ENCODE measurements at places on chromosomes 5 and 9.

DNA sequence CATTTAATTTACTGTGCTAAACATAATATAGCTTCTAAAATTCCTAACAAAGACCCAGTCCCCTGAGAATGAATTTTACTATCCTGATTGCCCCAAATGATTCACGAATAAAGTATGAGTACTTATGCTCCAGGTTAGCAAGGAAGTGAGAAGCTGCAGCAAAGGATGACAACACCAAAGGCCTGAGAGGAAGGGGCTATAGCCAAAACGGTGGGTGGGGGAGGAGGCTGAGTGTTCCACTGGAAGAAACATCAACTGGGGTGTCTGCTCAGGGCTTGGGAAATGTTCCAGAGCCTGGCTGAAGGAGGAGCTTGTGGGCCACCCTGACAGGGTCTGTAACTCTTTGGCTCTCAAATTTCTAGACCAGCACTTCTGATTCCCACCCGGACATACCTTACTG is 157.3 kb downstream of the ADAMTS12 start:
- DNase-seq, result peak; percentile 12

DNA sequence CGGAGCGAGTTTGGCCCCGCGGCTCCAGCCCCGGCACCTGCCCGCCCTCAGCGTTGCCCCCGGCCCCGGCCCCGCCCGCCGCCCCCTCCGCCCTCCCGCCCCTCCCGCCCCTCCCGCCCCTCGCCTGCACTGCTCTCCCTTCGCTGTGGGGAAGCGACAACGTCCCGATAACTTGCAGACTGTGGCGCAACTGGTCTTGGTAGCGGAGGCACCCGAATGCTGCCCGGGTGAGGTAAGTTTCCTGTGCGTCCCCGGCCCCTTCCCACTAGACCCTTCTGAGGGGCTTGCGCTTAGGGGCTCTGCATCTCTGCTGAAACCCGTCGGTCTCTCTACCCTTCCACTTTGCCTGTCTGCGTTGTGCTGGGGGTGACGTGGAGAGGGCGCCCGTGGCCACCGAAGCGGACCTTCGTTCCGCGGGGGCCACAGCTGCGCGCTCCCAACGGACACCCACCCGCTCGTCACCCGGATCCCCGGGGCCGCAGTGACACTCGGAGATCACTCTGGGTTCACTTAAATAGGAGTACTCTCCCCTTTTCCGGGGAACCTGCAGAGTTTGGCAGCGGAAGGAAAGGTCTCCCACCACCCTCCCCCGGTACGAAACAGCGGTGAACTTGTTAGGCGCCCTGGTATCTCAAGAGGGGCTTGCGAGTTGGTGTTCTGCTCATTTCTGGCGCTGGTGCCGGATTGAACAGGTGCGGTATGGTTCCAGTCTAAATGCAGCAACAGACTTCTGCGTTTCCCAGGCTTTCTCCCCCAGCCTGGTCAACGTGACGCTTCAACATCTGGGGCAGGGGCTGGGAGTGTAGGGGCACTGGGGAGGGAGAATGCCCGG is 707 bp downstream of the PIP5K1B start:
- no peak for DNase-seq

DNA sequence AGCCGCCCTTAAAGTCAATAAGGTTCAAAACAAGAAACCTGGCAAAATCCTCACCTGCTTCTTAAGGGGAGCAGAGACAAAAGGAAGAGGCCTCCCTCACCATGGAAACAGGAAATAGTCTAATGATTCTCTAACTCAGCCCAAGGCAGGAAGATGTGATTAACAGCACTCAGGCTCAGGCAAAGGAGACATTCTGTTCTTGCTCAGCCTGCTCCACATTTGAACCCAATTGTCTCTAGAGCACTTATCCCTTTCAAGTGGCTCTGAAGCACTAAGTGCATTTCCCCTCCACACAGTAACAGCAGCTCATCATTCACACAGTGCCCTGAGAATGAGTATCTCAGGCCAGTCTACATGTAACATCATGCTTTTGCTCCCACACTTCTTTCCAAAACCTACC is 72.3 kb downstream of the NIPSNAP3B start:
- no peak for DNase-seq

GRCh38 chr9:136659861-136660784 is 2.6 kb upstream of the EGFL7 start:
- DNase-seq, result no peak

DNA sequence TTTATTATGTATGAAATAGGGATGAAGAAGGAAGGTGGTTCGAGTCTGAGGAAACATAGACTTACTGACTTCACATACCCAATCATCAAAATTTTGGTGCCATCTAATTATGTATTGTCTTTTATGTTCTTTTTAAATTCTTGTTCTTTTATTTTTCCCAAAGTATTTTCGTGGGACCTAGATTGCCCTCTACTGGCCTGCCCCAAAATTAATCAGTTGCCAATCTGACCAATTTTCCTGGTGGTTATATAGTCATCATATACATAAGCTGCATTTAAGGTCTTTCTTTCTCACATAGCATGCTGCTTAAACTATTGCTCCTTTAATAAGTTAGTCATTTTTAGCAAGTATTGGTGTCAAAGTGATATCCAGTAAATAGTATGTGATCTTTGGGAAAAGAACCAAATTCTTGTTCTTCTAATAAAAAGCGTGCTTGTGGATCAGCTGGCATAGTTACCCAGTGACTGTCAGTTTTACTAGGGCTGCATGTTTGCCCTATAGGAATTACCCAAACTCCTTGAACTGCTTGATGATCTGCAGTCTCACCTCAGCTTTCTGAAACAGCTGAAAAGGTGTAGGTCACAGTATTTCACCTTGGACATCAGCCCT is 223.5 kb downstream of the SH3GL2 start:
- no peak for DNase-seq

- no peak for DNase-seq
Measured at GRCh38 chr9:101711330-101711941, 27.0 kb downstream of the GRIN3A start.

DNA sequence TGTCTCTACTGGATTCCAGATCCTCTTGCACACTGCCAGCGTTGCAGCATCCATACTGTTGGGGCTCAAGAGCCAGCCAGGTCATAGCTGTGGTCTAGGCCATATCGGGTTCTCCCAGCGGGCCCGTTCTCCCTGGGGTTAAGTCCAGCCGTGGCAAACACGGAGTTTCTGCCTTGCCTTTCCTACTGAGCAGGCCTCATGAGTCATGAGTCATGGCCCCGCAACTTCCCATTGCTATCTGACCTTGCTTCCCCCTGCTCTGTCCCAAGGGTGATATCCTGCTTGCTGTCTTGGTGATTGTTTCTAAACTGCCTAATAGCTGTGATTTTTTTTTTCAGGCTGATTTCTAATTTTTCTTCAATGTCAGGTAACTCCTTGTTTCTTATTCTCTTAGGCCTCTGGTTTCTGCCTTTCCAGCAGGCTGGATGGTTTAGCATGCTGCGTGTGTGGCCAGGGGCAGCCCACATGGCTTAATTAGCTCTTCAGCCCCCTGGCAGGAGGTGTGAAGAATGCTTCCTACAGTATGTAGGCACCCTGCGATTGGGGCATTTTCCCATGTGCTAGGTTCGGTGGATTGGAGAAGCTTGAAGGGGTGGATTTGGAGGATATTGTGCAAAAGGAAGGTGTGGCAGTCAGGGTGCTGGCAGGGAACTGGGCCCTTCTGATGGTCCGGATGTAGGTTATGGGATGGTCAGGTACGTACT is 18.7 kb downstream of the DAPK1 start:
- DNase-seq, result no peak

DNA sequence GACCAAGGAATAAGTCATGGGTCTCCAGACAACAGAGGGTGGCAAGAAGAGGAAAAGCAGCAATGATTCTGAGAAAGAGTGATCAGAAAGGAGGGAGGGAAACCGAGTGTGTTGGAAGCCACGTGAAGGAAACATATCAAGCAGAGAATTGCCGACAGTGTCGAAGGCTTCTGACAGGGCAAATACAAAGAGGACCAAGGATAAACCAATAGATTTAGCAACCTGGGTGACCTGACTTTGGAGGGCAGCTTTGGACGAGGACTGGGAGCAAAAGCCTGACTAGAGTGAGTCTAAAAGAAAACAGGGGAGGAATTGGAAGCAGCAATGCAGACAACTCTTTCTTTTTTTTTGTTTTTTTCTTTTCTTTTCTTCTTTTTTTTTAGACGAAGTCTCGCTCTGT is 83.8 kb downstream of the WWC1 start:
- no peak for DNase-seq

DNA sequence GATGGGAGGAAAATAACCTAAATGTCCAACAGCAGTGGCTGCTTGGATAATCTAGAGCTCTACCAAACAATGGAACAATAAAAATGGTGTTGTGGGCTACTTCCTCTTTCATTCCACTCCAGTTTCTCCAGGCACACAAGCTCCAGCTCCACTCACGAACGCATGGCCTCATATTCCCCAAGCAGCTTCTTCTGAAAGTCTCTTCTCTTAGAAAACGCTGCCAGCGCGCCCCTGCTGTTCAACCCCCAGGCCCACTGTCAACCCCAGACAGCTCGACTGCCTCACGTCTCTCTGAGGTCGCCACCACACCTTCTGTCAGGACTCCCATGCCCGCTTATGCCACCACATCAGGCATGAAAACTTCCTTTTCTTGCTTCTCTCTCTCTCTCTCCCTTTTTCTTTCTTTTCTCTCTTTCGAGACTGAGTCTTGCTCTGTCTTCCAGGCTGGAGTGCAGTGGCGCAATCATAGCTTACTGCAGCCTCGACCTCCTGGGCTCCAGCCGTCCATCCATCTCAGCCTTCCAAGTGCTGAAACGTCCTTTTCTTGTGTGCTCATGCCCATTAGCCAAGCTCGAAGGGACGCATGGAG is 16.2 kb downstream of the OR2V2 start:
- DNase-seq, result no peak

DNA sequence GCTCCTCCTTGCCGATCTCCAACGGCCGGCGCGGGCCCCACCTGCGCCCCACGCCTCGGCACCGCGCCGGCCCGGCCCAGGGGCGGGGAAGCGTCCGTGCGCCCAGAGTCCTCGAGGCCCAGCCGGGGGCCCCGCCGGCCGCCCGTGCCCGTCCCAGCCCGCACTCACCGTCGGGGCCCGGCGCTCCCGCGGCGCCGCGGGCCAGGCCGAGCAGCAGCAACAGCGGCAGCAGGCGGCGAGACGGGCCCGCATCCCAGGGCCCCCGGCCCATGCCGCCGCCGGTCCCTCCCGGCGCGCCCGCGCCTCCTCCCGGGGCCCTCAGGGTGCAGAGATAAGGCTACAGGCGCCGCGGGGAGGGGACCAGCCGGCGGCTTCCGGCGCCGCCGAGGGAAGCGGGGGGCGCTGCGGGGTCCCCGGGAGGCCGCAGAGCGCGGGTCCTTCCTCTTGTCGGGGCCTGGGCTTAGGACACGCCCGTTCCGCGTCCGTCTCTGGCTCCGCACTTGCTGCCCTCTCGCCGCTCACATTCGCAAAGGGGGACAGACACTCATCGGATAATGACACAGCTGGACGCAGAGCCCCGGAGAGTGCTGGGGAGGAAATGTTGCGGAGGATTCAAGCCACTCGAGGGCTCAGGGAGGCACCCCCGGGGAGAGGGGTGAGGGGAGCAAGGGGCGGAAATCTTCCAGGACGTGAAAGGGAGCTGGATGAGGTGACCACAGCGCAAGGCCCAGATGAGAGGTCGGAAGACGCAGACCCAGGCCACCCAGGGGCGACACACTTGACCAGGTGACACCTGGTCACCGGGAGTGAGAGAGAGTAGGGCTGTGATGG is at the start of gene SUSD1:
TSS of gene SUSD1 (minus strand) at position 333 of the 831 bp plus-strand sequence. CDS start at position 271, 62 bp downstream.
- DNase-seq, result no peak

GRCh38 chr9:81844131-81844567 is 84.1 kb upstream of the SPATA31D4 start:
- no peak for DNase-seq

DNA sequence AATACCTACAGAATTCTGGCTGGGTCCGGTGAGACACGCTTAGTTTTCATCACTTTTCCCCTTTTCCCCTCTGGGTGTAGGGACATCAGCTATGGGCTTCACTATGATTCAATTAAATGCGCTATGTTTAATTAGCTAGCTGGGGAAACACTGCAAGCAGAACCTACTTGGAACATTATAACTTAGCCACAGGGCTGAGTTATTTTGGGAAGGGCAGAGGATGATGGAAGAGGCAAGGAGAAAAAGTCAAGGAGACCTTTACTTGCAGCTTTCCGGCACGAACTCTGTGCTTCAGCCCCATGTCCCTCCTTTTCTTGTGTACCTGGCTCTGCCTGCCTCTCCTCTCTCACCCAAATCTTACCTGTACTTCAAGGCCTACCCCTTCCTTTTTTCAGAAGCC is 62.8 kb downstream of the KIF4B start:
- DNase-seq, result no peak

- no peak for DNase-seq
Measured at GRCh38 chr9:18317896-18318295, 156.1 kb upstream of the ADAMTSL1 start.

DNA sequence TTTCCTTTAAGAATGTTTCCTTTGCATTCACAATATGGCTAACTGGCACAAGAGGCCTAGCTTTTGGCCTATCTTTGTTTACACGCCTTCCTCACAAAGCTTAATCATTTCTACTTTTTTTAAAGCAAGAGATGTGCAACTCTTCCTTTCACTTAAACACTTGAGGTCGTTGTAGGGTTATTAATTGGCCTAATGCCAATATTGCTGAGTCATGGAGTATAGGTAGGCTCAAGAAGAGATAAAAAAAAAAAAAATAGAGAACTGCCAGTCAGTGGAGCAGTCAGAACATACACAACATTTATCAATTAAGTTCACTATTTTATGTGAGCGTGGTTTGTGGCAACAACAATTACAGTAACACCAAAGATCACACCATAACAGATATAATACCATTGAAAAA is 5.9 kb downstream of the FKBP15 start:
- no peak for DNase-seq

GRCh38 chr9:71987471-71988371 is 72.7 kb downstream of the C9orf57 start:
- no peak for DNase-seq

DNA sequence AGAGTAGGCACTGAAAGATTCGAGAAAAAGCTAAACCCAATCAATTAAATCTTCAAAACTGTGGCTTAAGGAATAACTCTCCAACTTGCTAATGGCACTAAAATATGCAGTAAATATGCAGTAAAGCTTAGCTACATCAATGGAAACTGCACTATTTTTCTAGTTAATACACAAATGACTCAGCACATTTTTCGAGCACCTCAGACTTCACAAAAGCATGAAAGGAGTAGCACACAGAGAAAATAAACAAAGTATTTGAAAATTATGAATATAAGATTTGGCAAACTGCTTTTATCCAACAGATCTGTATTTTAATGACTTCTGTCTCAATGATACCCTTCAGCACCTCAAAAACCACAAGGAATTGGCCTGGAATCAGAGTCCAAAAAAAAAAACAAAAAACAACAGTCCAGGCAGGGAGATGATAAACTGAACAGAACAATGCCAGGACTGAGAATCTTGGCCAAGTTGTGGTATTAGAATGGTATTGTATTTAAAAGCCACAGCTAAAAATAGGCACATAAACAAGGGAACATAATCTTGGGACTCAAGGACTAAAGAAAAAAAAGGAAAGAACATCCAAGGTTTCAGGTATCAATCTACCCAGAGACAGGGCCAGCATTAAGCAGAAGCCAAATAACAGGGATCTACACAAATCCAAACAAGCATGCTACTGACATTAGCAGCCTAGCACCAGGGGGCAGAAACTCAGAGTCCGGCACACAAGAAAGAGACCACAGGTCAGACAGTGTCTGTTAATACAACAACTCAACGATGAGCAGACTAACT is 21.4 kb downstream of the TMEM245 start:
- no peak for DNase-seq

GRCh38 chr5:127094161-127094814 is 21.0 kb upstream of the C5orf63 start:
- no peak for DNase-seq

GRCh38 chr9:99748266-99748665 is 73.4 kb upstream of the NR4A3 start:
- no peak for DNase-seq

- DNase-seq, result no peak
Measured at GRCh38 chr5:150579462-150580400, 60.7 kb upstream of the SYNPO start.
